GM04503 (cell line): ENCODE measurements at places on chromosomes 12 and 14.

DNA sequence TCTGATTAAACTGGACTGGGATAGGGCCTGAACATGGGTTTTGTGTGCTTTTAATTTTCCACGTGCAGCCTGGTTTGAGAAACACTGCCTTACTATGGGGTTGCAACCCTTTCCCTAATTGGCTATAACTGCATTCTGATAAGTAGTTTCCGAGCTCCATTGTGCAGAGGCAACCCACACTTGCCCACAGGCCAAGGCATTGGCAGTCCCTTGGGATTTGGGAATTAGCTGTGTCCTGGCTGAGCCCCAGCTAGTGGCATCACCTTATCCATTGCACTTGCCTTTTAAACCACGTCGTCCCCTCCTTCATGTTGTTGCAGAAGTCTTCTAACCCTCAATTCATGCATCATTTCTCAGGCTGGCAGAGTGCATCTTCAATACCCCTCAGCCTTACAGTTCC is 10.2 kb downstream of the VCPKMT start:
- DNase-seq = no peak

DNA sequence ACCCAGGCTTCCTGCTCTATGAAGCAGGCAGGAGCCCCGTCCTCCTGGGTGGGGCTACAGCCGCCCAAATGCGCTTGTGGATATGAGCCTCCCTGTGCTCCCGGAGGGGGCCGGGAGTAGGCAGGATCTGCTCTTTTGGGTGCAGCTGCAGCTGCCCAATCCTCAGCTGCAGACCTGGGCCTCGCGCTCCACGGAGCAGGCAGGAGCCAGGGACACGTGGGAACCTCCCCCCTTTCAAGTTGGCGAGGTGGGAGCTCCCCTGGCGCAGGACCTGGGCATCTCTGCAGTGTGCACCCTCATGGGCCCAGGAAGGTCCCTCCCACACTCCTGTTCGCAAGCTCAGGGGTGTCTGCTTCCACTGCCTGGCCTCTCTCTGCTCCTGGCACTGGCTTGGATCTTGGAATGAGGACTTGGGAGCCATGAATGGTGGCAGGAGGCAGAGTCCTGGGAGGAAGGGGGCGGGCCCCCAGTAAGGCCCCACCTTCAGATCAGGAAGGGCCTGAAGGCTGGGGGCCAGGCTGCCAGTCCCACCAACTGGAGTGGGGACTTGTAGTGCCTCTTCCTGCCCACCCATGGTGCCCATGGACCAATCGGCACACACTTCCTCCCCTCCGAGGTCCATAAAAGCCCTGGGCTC is 61.3 kb downstream of the KLRG1 start:
- no peak for DNase-seq

- no peak for DNase-seq
These were observed 161.3 kb upstream of the FAR2 start for GRCh38 chr12:28987538-28988324.

DNA sequence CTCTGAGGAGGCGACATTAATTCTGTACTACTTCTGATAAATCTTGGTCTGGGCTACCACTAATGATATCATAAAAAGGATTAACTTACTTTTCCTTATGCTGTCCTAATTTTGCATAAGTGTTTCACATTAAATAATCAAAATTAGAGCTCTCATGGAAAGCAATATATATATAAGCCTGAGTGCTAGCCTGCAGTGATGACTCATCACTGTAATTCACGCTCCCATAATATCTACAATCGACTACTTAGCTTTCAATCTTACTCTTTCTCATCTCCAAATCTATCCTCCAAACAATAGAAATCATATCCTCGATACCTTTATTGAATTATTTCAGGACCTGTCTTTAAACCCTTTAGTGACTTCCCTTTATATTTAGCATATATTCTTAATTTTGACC is 701.3 kb downstream of the RERGL start:
- DNase-seq = no peak

- no peak for DNase-seq
These were observed 45.6 kb downstream of the TRMT5 start for GRCh38 chr14:60935319-60935718.

DNA sequence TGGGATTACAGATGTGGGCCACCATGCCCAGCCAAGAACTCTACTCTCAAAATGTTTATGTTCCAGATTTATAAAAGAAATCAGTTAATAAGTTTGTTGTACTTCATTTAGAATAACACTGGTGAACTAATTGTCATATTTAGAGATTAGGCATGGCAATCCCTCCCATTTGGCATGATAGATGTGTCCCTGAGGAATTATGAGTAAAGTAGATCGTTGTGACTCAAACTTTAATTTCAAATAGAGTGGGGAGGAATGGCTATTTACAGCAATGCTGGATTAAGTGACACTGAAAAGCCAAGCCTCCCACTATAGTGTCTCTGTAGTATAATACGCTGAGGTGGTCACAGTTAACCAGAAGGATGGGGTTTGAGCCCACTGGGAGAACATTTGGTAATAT is 39.3 kb upstream of the RTRAF start:
- no peak for DNase-seq

- no peak for DNase-seq
These were observed 7.1 kb downstream of the ZFP36L1 start for GRCh38 chr14:68785534-68786490.

DNA sequence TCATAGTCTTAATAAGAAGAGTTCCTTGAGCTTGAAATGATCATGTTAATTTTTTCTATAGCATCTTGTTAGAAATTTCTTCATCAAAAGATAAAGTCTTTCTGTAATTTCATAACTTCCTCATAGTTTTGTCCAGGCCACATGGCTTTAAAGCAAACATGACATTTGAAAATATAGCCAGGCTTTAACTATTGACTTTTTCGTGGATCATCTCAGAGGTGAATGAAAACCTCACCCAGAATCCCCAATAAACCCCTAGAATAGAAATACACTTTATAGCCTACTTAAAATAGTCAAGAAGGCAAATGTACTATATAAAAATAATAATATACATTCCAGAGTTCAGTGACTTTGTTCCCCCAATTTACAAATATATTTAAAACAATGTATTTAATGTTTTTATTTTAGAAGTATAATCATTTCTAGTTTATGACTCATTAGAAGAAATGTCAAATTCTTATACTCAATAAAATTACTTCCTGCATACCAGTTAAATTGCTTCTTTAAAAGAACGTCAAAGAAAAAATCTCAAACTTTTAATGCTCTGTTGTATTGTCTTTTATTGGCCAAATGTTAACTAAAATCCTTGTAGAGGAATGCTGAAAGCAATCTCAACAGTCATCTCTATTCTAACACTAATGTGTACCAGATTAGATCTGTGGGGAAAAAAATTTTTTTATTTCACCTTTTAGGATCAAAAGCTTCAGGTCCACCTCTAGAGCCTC is 21.6 kb downstream of the EXOC5 start:
- DNase-seq = peak; percentile 34

- peak; percentile 46 for DNase-seq
These were observed 9.5 kb downstream of the HHIPL1 start for GRCh38 chr14:99654235-99654985.

- no peak for DNase-seq
These were observed 12.8 kb downstream of the SLC4A8 start for GRCh38 chr12:51437431-51437830.

GRCh38 chr14:53180272-53181221 is 27.4 kb upstream of the DDHD1 start:
- no peak for DNase-seq

DNA sequence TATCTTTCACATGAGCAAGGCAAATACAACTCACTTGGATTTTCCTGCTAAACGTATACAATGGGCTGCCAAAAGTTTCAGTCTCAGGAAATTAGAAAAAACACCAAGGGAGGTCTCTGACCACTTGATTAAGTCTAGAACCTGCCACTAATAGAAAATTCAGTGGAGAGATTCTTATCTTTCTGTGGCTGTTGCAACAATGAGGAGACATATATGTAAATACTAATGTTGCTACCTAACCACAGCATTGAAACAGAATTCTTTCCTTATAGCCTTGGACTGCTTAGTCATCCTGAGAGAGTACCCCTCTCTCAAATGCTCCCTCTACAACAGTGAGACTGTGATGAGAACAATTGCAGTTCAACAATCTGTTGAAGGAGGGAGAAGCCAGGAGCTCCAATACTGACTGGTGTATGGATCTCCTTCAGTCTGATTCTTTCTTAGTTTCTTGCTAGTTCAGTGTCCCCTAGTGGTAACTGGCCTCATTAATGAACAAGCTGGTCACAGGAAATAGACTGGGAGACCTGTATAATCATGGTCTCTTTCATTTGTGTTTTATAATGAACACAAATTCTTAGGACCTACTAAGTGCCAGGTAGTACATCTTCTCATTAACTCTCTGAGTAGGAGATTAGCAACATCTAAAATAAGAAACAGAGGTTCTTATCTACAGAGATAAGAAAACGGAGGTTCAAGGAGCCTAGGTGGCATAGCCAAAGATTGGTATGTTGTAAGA is 164.5 kb downstream of the SLC38A4 start:
- DNase-seq = peak; percentile 52

DNA sequence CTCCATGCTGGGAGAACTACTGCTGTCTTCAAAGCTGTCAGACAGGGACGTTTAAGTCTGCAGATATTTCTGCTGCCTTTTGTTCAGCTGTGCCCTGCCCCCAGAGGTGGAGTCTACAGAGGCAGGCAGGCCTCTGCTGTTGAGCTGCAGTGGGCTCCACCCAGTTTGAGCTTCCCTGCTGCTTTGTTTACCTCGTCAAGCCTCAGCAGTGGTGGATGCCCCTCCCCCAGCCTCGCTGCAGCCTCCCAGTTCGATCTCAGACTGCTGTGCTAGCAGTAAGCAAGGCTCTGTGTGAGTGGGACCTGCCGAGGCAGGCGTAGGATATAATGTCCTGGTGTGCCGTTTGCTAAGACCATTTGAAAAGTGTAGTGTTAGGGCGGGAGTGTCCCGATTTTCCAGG is 31.4 kb upstream of the RFX4 start:
- no peak for DNase-seq

- DNase-seq = no peak
These were observed 77.7 kb downstream of the ARF6 start for GRCh38 chr14:49970474-49971147.

DNA sequence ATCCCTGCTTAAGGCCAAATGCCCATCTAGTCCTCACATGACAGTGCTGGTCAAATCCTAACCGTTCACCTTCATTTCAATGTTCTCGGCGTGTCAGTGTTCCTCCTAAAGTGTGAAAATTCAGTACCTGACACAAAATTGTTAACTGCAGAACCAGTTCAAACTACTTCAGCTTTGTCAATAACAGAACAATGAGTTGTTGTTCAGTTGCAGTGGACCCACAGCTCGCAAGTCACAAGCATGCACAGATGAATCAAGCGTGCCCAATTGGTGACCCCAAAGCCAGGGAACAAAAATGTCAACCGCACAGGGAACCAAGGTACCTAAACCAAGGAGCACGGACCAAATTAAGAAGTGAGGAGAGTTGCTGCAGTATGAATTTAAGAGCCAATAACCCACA is 23.2 kb downstream of the NRDE2 start:
- DNase-seq = no peak

DNA sequence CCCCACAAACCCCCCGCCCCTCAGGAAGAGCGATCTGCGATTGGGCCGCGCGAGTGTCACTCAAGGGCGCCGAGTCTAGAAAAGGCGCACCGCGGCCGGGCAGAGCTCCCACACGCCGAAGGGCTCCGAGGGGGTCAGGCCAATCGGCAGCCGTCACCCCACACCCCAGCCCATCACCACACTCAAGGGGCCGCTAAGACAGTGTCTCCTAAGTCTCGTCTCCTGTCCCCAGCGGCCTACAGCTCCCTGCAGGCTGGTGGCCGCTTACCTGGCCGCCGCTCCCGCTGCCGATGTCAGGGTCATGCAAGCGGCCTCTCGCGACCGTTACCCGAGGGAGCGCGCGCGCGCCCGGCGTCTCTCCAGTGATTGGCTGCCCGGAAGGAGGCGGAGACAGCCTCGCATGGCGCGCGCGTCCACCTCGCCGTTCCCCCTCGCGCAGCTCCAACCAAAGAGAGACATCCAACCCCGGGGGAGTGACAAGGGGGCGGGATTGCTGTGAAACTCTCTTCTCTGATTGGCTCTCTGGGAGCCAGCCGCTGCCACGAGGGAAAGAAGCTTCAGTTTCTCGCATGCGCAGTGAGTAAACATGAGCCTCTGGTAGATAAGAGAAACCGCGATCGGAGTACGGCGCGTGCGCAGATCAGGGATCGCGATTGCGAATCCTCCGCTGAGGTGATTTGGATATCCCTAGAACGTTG is at the start of the genes MPHOSPH9 and MTRFR:
MPHOSPH9 (minus strand) TSS at position 335 of the 698 bp plus-strand sequence. CDS start 2,777 bp downstream, outside the sequence.
MTRFR (plus strand) TSS at position 630 of the 698 bp plus-strand sequence. CDS start 20,239 bp downstream, outside the sequence.
- DNase-seq = peak; percentile 96

DNA sequence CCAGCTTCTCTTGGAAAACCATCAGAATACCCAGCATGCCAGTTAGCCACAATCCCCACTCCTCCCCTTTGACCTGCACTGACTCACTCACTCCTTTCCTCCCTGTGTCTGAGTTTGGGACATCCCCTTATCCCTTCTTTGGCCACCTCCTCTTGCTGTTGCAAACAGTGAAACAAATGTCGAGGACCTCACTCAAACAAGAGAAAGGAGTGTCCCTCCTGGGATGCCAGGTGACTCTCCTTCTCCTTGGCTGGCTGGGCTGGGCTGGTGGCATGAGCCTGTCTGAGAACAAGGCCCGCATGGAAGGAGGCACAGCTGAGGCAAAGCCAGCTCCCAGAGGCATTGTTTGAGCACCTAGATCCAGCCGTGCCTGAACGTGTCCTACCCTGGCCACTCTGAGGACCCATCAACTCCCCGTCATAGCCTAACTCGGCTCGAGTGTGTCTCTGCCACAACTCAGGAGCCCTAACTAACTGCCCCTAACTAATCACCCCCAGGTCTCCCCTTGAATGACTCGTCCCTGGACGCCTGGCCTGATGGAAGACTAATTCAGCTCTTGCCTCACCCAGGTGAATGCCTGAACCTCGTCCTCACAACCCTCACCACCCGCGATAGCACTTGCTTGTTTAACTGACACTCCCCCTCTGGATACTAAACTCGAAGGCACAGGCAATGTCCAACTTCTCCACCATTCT is 43.0 kb downstream of the NCOR2 start:
- DNase-seq = peak; percentile 83

GRCh38 chr12:738712-739111 is 13.7 kb upstream of the WNK1 start:
- no peak for DNase-seq

GRCh38 chr14:56676042-56676441 is 96.4 kb downstream of the TMEM260 start:
- no peak for DNase-seq

DNA sequence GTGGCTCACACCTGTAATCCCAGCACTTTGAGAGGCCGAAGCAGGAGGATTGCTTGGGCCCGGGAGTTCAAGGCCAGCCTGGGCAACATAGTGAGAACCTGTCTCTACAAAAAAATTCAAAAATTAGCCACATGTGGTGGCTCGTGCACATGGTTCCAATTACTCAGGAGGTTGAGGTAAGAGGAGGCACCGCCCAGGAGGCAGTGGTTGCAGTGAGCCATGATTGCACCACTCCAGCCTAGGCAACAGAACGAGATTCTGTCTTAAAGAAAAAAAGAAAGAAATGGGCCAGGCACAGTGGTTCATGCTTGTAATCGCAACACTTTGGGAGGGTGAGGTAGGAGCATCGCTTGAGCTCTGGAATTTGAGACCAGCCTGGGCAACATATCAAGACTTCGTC is 33.5 kb downstream of the MAP1LC3B2 start:
- DNase-seq = no peak

DNA sequence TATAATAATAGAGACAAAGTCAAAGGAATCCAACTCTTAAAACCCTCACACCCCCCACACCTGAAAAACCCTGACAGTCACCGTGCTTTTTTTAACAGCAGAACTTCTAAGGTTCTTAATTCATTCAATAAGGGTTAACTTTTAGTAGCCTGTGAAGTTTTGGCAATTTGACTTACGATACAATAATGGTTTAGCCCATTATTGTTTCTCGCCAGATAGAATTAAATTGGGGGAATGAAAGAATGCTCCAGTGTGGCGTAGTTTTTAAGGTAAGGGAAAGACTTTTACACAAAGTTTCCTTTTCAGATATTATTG is 604 bp upstream of the MAGOHB start:
- DNase-seq = no peak
